ENCODE measurements at places on chromosomes 13 and 19.
A peak's percentile ranks its signal among the peaks of the same experiment; 100 is the strongest.

DNA sequence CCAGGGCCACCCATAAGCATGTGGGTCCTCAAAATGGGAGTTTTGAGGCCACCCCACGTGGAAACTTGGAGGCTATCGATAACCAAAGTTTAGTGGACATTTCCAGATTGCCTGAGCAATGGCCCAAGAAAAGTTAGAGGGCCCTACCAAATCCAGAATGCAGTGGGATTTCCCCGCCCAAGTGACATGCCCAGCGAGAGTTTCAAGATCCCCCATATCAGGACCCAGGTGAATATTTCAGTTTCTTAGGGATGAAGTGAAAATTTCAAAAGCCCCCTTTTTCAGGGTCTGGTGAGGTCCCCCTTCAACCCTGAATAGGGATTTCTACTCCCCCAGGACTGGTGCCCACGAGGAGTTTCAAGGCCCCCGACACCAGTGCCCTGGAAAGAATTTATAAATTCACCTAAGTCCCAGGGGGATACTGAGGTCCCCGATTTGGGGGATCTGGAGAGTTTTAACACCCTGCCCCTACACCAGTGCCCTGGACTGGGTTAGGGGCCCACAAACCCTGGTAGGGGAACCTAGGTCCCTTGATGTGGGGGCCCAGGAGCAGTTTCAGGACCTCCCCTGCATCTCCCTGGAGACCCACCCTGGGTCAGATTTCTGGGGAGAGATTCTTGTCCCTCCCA, 695 bp downstream of the BST2 start:
- DNase-seq = no peak

- DNase-seq = no peak
These were observed 5.5 kb downstream of the ZNF493 start for GRCh38 chr19:21402303-21402985.

GRCh38 chr13:109330123-109330522, 456.3 kb downstream of the IRS2 start:
- no peak for DNase-seq

GRCh38 chr19:24071078-24071477, 15.9 kb upstream of the ZNF254 start:
- DNase-seq = no peak

DNA sequence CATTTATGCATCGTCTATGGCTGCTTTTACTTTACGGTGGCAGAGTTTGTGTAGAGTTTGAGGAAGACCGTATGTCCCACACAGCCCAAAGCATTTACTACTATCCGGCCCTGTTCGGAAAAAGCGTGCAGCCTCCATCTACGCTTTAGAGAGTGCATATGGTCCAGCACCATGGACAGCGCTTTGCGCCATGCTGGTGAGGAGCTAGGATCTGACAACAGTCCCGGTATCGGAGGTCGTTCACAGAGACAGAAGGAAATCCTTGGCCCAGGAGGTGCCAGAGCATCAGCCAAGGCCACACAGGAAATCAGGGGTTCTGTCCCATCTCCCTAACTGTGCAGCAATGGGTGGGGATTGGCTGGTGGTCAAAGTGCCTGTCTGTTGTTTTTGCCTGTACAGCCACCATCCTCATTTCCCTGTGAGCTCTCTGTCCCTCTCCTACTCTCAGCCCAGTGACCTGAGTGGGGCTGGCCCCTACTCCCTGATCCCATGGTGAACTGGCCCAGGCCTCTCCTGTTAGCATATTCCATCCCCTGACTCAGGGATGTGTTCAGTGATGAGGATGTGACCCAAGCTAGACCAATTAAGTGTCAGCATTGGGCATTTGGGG, 16.2 kb upstream of the PRODH2 start:
- DNase-seq = no peak

DNA sequence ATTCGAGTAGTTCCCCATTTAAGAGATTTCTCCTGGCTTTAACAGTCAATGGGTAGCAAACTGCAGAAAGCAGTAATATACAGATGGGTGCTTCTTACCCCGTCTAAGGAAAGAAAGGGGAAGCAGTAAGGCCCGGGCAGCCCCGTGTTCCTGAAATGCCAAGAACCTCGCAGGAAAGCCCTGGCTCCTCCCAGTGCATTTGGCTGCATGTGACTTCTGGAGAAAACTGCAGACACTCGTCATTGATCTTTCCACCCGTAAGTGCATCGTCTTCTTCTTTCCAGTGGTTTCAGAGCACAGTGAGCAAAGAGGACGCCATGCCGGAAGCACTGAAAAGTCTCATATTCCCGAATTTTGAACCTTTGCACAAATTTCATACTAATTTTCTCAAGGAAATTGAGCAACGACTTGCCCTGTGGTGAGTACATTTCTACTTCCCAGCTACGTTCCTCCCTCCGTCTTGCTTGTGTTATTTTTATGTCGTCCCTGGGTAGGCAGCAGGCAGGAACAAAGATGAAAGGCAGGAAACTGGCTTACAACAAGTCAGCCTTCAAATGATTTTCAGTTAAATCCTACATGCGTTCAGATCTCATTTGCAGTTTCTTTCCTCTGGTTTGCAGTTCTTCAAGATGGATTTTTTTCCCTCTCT, 165.2 kb downstream of the STK24 start:
- no peak for DNase-seq

- DNase-seq = no peak
These were observed 1591.6 kb upstream of the MIR17HG start for GRCh38 chr13:89755729-89756492.

- DNase-seq = no peak
These were observed 10.1 kb upstream of the LRCH1 start for GRCh38 chr13:46542833-46543232.

GRCh38 chr13:36814465-36814864, 4.6 kb upstream of the RFXAP start:
- DNase-seq = peak; percentile 90

DNA sequence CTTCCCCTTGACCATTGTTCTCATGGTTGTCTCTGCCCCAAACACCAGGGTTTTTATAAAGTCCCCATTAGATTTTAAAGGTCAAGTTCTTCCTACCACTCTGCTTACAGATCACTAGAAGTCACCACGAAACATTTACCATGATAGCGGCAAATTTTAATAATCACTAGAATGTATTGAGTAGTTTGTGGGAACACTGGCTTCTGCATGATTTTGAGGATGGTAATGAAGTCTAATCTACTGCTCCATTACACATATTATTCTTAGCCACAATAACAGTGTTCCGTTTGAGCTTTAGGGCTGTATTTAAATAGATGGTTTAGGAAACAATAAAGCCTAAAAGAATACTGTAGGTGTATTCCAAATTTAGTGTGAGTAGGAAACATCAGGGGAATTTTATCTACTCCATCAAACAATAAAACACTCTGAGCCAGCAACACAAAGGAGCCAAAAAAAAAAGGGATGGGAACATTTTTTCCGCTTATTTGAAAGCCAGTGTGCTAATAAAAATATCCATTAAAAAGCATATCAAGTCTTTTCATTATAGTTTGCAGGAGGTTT, 49.7 kb downstream of the KLF12 start:
- no peak for DNase-seq

GRCh38 chr13:42394711-42395085, 122.7 kb downstream of the AKAP11 start:
- DNase-seq = no peak

DNA sequence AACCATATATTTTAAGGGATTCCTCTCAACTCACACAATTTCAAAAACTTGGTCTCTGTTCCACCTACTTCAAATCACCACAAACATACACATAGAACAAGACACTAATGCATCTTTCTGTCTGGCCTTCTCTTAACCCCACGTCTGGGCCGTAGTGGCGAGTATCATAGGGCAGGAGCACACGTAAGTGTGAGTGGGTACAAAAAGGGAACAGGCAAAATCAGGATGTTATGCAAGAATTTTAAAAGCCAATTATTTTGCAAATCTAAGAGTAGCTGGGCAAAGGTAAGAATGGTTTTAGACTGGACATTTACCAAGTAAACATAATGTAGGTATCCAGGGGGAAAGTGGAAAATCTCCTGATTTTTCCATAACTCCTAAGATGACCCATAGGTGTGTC, 35.1 kb downstream of the MTMR6 start:
- DNase-seq = no peak

GRCh38 chr13:52848455-52849195, at the start of gene PCDH8:
TSS of gene PCDH8 (minus strand) at chr13:52848640. CDS start at chr13:52848436, 204 bp downstream.
- peak; percentile 84 for DNase-seq

- DNase-seq = no peak
These were observed 2.9 kb downstream of the FOSB start for GRCh38 chr19:45470762-45471081.

GRCh38 chr19:49727217-49728030, 35.7 kb downstream of the TSKS start:
- no peak for DNase-seq

DNA sequence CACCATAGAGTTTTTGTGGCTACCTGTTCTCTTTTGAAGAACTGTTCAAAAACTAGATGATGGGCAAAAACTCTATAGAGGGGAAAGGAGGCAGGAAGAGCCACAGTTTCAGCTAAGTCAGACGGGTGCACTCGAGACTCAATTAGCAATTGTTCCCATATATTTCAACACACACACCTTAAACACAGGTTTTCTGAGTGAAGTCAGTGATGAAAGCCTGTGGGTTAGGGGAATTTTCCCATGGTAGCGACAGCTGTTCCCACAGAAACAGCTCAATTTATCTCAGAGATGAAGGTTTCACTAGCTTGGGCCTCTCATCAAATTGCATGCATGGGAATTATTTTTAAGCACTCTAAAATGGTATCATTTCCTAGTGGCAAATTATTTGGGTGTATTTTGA, 143.4 kb downstream of the ZIC5 start:
- DNase-seq = no peak

DNA sequence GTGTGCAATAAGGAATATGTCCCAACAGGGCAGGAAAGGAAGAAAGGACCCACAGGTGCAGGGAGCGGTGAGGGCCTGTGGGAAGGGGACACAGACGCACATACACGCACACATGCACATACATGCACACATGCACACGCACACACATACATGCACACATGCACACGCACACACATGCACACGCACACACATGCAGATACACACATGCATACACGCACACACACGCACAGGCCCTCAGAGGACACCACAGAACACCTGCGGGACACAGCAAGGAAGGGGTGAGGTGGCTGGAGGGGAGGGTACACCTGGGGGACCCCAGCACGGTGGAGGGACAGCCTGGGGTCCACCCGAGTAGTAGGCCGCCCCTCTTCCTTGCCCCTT, 12.9 kb downstream of the PIP5K1C start:
- DNase-seq = no peak

DNA sequence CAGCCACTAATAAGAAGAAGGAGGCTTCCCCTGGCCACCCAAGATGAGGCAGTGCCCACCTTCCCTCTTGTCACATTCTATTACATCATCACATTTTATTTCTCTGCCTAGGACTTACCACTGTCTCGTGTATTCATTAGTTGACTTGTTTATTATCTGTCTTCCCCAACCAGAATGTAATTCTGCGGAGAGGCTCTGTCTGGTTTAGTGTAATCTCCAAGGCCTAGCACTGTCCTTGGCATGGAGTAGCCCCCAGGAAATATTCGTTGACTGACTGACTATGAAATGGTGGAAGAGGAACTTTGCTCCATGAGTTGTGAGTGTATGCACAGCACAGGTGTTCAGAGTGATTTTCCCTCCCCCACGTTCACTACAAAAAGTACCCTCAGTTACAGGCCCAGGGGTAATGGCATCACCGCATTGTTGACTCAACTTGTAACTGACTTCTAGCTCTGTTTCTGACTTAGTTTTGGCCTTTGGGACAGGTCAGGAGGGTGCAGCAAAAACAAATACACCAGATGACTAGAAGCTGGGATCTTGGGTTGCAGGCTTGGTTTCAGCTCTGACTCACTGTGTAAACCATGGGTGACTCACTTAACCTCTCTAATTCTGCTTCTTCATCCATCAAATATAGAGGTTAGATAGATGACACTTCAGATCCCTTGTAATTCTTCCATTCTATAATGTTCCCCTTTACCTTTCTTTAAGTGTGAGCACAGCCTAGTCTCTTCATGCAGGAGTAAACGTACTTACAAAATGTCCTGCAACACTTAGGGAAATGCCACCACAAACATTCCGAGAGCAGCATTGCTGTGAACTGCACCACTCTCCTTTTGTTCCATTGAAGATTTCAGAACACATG, 229.7 kb downstream of the KCNRG start:
- no peak for DNase-seq

GRCh38 chr13:53249236-53249635, 220.6 kb downstream of the OLFM4 start:
- DNase-seq = no peak

GRCh38 chr13:20525144-20525600, 485 bp downstream of the CRYL1 start:
- peak; percentile 10 for DNase-seq

DNA sequence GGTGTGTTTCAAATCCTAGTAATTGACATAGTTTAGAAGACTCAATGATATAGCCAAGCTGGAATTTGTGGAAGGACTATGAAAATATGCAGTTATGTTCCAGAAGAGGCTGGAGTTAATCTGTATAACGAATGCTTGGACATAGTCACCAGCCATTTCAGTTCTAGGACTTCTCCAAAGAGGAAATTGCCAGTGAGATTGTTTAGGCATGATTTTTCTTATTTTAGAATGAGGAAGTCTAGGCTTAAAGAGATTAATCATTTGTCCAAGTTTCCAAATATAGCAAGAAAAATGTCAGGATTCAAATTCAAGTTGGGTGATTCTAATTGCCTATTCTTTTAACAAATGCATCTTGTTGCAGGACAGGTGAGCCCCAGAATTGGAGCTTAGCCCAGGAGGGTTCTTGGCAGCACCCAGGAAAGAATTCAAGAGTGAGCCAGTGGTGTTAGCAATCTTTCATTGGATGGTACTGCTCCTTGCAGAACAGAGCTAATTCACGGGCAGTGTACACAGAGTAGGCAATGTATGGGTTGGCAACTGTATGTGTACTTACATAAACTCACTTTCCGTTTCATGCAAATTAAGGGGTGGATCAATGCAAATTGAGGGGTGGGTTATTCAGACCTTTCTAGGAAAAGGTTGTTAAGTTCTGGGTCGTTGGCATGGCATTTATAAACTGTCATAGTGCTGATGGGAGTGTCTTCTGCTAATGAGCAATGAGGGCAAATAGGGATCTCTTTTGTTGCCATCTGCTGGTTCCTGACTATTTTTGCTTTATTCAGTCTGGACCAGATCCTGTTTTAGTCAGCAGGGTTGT, 763.1 kb upstream of the SLITRK1 start:
- no peak for DNase-seq

DNA sequence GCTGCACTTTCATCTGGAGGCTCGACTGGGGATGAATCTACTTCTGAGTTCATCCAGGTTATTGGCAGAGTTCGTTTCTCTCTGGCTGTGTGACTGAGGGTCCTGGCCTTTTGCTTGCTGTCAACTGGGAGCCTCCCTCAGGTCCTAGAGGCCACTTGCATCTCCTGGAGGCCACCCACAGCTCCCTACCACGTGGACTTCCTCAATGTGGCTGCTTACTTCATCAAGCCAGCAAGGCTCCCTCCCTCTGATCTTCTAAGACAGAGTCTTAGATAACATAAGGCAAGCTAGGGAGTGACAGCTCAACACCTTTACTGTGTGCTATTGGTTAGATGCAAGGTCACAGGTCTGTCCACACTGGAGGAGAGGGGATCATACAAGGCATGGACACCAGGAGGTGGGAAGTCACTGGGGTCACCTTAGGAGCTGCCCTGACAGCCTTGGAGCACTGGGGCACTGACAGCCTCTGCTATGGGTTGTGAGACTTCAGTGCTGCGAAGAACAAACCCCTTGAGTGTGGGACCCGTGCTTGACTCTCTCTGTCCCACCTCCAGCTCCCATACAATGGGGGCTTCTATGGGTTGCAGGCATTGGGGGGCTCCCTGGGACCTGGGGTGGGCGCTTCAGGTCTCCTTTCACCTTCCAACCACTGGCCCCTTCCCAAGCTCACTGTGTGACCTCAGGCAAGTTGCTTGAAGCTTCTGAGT, 5.3 kb downstream of the FAM187B start:
- DNase-seq = no peak
